ENCODE measurements at places on chromosomes 1 and 21. TPM values are rescaled to one million over a fixed set of nuclear protein-coding genes. Genes with fewer than 3 reads are reported as not detected.

Gene FBXO2
- total RNA-seq, result 0.58 TPM

Gene VWA5B1
- total RNA-seq, result 0.04 TPM

Gene KCTD3
- 36.4 TPM for total RNA-seq

Gene ABL2
- 8.3 TPM for total RNA-seq

Gene MYBPH
- total RNA-seq, result 109 TPM

Gene SPRR2E
- total RNA-seq, result not detected

Gene ATAD3C
- 0.22 TPM for total RNA-seq

Gene KRTAP10-8
- total RNA-seq, result not detected

Gene CHIT1
- total RNA-seq, result 0.09 TPM

Gene CD55
- 18.3 TPM for total RNA-seq

Gene DYNLT4
- 0.40 TPM for total RNA-seq

Gene CNKSR1
- 1.2 TPM for total RNA-seq

Gene TENT5C
- total RNA-seq, result 6.6 TPM

Gene CA6
- not detected for total RNA-seq

Gene MAN1C1
- 5.2 TPM for total RNA-seq

Gene SPRR5
- total RNA-seq, result not detected

Gene KRTAP7-1
- total RNA-seq, result not detected

Gene FCRL2
- not detected for total RNA-seq

Gene PIGM
- total RNA-seq, result 3.6 TPM

Gene NPR1
- total RNA-seq, result 12.9 TPM

Gene C8A
- not detected for total RNA-seq

Gene RAD54L
- 2.8 TPM for total RNA-seq

Gene MIGA1
- total RNA-seq, result 16.9 TPM

Gene C1QC
- 19.1 TPM for total RNA-seq

Gene CRP
- not detected for total RNA-seq

Gene FRRS1
- 4.8 TPM for total RNA-seq

Data from muscle of leg (tissue), 16 donors.